ENCODE measurements at places on chromosomes 7 and 10.

DNA sequence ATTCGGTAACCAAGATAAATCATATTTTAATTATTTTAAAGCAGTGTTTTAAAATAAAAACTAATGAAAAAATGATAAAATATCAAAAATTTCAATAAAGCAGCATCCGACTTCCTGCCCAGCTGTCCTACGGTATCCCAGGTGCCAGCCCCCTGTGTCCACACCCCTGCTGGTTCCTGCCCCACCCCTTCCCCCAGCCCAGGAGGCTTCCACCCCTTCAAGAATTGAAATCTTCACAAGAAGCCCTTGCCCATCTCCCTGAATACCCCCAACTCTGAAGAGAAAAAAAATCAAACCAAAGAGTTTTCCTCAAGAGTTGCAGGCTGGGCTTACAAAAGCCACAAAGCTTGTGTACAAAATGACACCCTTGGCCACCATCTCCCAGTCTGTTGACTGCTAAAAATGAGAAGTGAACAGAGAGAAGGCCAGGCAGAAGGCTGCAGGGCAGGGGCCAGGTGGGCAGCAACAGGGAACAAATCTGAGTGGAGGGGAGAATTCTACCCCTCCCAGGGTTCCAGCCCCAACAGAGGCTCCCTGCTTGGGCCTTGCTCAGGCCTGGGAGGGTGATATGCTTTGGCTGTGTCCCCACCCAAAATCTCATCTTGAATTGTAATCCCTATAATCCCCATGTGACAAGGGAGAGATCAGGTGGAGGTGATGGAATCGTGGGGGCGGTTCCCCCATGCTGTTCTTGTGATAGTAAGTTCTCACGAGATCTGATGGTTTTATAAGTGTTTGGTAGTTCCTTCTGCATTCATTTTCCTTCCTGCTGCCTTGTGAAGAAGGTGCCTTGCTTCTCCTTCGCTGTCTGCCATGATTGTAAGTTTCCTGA, 14.5 kb downstream of the GPRIN2 start:
- no peak for DNase-seq

- DNase-seq: no peak
Measured at GRCh38 chr10:19412531-19412930, 363.9 kb downstream of the MALRD1 start.

DNA sequence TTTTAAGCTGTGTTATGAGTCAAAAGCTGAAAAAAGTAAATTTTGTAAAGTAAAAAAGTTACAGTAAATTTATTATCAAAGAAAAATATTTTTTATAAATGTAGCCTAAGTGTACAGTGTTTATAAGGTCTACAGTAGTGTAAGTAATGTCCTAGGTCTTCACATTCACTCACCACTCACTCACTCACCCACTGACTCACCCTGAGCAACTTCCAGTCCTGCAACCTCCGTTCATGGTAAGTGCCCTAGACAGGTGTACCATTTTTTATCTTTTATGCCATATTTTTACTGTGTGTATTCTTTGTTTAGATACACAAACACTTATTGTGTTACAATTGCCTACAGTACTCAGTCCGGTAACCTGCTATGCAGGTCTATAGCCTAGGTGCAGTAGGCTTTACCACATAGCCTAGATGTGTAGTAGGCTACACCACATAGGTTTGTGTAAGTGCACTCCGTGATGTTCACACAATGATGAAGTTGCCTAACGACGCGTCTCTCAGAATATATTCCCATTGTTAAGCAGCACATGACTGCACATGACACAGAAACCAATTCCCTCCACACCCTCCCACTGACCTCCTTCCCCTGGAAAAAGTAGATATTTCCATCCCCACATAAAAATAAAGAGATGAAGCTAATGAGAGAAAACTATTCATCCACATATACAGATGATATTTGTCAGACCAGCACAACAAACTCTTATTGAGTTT, 44.8 kb upstream of the FGL2 start:
- no peak for DNase-seq

DNA sequence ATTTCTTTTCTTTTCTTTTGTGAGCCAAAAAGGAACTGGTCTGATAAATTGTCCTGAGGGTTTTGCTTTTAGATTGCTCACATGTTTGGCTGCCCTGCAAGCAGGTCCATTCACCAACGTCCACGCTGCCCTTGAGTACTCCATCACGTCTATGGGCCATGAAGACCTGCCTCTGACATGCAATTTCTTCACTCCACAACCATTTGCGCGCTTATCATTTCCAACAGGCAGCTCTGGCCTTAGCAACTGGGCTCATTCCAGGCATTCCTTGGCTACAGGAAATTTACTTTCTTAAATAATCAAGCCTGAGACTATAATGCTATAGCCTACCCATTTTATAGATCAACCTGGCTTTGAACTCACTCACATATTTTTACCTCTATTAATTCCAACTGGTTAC, 408.3 kb upstream of the C7orf33 start:
- no peak for DNase-seq

GRCh38 chr10:124029559-124029958, 63.8 kb downstream of the CHST15 start:
- no peak for DNase-seq

- DNase-seq: no peak
Measured at GRCh38 chr7:128841171-128841690, 11.0 kb downstream of the FLNC start.

DNA sequence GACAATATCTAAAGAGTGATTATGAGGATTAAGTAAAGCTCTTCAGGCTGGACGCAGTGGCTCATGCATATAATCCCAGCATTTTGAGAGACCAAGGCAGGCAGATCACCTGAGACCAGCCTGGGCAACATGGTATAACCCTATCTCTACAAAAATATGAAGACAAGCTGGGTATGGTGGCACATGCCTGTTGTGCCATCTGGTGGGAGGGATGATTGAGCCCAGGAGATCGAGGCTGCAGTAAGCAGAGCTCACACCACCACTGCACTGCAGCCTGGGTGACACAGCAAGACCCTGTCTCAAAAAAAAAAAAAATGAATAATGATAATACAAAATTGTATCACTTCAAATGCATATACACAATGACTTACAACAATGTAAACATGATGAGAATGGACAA, 195.6 kb upstream of the AUTS2 start:
- DNase-seq: no peak
